ENCODE measurements at places on chromosomes 16 and 17.

DNA sequence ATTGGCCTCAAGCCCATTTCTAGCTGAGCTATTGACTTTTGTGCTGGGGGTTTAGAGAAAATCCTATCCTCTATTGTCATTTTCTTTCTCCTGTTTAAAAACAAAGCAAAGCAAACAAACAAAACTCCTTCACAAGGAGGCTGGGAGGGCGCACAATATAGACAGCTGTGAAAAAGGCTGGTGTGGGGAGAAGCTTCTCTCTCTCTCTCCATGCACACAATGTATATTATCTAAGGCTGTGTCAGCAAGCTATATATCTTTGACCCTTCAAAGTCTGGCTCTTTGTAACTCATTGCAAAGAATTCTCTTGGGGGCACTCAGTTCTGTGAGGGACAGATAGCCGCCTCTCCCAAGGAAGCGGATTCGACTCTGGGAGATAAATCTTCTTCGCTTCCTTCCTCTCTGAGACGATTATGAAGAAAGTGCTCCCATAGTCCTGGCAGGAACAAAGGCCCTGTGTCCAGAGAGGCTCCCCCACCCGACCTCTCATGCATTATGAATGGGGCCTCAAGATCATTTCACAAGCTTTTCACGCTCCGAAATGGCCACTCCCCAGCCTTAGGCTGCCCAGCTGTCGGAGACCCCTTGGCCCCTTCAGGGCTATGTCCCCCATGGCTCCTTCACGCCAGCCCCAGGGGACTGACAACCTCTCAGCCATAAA is 33.2 kb upstream of the MEAK7 start:
- no peak for DNase-seq

GRCh38 chr16:14131774-14132695 is 60.9 kb downstream of the MRTFB start:
- DNase-seq, result no peak

DNA sequence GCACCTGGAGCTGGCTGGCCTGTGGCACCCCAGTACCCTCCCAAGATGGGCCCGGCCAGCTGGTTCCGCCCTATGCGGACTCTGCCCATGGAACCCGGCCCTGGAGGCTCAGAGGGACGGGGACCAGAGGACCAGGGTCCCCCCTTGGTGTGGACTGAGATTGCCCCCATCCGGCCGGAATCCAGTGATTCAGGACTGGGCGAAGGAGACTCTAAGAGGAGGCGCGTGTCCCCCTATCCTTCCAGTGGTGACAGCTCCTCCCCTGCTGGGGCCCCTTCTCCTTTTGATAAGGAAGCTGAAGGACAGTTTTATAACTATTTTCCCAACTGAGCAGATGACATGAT is 12.0 kb downstream of the TBX21 start:
- no peak for DNase-seq

DNA sequence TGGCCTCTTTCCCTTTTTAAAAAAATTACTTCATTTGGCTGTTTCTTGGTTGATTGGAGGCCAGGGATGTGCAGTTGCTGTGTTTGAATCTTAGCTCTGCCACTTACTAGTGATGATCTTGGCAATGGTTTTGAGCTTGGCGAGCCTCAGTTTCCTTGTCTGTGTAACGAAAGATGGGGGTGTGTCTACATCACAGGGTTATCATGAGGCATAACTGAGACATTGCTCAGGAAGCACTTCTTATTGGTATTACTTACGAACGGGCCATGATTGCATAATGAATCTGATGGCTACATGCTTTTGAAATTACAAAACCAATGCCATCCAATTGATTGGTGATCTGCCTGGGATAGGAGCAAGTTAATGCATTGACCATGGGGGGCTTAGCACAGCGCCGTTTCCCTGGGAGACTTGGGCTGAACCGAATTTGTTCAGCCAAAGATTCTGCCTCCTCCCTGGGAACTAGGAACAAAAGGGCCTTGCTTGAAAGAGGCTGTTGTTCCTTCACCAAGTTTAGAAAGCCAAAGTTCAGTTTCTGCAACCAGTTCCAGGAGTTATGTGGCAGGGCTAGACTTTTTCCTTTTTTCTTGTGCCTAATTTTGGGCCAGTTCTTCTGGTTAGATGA is 21.9 kb downstream of the CMIP start:
- no peak for DNase-seq

DNA sequence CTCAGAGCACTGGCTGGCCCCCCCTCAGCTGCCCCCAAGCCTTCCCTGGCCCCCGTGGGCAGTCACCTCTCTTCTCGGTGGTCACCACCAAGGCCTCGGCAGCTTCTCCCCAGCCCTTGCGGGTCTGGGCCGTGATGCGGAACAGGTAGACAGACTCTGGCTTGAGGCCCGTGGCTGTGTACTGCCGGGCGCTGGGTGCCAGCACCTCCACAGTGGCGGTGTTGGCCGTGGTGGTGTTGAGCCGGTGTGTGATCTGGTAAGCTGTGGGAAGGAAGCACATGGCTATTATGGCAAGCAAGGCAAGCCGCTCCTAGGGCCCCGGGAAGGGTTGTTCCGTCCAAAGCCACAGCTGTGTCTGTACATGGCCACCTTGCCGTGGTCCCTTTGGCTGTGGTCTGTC is 78.4 kb upstream of the CDC42EP4 start:
- DNase-seq, result no peak

DNA sequence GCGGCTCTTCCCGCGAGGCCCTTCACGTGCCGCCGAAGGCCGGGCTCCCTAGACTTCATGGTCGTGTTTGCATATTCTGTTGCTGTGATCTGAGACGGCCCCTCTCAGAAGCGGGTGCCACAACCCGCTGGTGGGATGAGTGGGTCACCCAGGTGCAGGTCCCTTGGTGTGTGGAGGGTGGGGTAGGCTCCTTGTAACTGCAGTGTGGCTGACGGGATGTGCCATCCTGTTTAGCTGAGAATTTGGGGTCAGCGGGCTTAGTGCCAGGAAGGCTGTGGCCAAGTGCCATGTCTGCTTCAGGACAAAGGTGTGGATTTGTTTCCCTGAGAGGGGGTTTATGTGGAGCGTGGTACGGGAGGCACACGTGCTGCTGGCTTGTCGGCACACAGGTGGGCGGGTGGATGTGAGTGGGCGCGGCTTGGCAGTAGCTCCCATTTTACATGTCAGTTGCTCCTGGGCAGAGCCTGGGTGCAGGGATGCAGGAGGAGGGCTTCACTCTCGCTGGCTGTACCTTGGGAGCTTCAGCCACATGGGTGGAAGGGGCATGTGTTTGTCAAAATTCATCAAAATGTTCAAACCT is 9.2 kb upstream of the WFIKKN1 start:
- no peak for DNase-seq

GRCh38 chr17:63701456-63701820 is 1.5 kb upstream of the LIMD2 start:
- DNase-seq, result no peak

DNA sequence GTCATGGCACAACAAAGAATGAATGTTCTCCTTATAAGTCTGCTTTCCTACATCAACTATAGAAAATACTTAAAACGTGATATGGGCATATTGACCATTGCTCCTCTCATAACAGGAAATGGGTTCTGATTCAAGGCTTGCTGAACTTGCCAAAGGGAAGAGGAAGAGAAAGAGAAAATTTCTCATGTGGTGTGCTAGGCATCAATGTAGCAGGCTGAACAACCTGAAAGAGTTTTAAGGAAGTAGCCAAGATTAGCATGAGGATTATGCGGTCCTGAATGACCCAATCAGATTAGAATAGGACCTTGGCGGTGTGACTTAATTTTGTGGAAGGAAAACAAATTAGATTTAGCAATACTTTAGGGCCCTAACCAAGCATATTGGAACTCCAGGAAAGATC is 617.7 kb upstream of the CDH11 start:
- DNase-seq, result peak; percentile 1

DNA sequence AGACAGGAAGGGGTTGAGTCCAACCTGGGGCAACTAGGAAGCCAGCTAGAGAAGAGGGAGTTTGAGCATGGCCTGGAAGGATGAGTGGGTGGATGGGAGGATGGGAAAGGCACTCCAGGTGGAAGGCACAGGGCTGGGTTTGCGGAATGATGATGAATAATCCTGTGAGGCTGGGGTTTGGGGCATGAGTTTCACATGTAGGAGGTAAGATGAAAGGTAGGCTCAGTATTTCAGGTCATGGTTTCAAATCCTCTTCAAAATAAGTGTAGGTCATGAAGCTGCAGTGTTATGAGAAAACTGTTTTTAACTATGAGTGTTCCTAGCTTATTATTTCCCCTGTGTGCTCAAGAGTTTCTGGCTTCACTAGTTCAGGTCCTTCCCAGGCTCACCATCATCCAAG is 130.3 kb downstream of the SKAP1 start:
- DNase-seq, result no peak

- DNase-seq, result no peak
Measured at GRCh38 chr17:29597361-29598172, 4.6 kb downstream of the ANKRD13B start.

DNA sequence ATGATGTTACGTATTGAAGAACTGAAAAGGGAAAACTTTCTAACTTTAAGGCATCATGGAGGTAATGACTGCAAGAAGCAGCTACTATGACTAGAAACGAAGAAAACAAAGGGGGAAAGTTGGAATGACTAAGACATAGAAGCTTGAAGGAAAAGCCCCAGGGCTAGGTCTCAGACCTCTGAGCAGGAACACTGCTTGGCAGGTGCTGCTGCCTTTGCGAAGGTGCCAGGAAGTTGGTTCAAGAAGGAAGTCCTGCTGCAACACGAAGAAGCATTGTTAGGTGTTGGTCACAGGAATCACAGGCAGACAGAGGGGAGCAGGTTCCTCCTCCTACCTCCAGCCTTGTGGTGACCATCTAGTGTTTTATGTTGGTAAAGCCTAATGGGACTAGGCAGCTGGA is 48.1 kb upstream of the HS3ST4 start:
- no peak for DNase-seq

GRCh38 chr17:27630607-27631410 is at the start of gene LGALS9:
Gene LGALS9 (plus strand): TSS chr17:27631188. CDS start chr17:27631266, 78 bp downstream.
- peak; percentile 59 for DNase-seq

DNA sequence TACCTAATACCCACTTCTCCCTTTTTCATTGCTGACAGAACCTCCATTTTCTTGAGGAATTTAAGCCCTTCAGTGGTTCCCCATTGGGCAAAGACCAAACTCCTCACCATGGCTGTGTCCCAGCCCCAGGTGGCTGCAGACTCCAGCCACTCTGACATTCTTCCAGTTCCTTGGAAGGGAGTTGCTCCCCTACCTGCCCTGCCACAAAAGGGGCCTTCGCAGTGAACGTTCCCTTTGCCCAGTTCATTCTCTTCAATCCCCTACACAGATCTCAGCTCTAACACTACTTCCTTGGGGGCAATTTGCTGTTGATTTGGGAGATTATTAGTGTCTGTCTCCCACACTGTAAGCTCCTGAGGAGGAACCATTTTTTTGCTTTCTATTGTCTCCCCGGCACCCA is 3.2 kb upstream of the AKTIP start:
- DNase-seq, result no peak

DNA sequence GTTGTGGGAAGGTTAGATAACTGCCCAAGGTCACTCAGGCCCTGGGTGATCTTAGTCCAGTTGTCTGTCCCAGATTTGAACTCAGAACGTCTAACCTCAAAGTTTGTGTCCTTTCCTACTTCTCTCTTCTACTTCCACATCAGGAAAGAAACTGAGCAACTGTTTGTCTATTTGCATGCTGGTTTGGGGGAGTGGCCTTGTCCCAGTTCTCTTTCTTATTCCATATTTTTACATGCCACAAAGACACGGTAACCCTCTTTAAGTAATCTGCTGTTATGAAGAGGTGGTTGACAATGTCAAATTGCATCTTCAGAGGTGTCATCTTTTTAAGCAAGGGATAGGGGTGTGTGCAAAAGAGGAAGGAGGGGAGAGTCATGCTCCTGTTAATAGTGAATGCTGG is 432.5 kb downstream of the HS3ST3B1 start:
- no peak for DNase-seq

DNA sequence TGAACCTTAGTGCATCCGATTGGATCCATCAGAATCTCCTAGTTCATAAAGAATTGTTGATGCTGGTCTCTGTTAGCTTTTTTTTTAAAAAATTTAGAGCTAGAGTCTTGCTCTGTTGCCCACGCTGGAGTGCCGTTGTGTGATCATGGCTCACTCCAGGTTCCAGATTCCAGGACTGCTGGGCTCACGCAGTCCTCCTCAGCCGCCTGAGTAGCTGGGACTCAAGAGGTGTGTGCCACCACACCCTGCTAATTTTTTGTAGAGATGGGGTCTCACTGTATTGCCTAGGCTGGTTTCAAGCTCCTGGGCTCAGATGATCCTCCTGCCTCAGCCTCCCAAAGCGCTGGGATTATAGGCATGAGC is 8.0 kb downstream of the TCF25 start:
- no peak for DNase-seq

DNA sequence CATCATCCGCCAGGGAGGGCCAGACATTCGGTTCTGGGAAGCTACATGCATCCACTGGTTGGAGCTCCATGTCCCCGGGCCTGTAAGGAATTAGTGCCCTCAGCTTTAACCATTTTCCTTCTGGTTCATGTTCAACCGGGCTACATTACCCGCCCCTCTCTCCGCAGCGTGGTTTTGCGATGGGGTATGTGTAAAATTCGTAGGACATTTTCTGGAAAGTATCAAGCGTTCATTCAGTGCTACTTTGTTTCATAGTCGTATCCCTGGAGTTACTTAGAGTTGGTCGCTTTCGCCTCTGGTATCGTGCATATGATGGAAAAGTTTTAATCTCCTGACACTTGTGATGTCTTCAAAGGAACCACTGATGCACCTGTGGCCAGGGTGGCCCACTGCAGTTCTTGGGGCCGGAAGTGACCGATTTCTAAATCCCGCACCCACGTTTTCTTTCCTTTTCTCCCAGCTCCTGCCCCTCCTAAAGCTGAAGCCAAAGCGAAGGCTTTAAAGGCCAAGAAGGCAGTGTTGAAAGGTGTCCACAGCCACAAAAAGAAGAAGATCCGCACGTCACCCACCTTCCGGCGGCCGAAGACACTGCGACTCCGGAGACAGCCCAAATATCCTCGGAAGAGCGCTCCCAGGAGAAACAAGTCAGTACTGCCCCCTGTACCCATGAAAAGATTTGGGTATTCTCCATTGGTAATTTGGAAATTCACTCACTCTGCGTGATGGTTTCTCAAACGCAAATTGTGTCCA is 637 bp downstream of the RPL23A start:
- peak; percentile 23 for DNase-seq

GRCh38 chr17:50155115-50155819 is 4.8 kb upstream of the PPP1R9B start:
- DNase-seq, result no peak

- DNase-seq, result peak; percentile 45
Measured at GRCh38 chr17:43878260-43879175, 28.8 kb downstream of the MPP2 start.

- DNase-seq, result no peak
Measured at GRCh38 chr16:49354101-49354500, 19.5 kb upstream of the C16orf78 start.

DNA sequence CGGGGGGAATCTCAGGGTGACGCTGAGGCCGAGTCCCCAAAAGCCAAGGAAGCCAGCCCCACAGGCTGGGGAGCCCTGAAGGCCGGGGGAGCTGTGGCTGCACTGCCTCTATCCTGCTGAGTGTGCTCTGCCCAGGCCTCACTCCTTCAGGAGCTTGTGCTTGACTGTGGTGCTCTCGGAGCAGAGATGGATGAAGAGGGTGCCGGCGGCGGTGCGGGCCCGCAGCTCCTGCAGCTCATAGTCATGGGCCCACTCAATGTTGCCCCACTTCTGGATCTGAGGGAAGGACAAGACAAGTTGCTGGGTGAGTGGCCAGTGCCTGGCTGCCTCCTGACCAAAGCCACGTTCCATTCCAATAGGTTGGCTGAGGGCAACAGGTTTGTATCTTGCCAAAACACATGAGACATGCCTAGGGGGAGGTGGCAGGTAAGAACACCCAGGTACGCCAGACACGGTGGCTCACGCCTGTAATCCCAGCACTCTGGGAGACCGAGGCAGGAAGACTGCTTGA is 20.5 kb downstream of the ATPAF2 start:
- no peak for DNase-seq

Data from CD4-positive, alpha-beta T cell treated with Interleukin-4 for 4 hours (primary cell).